Lung (tissue), 17 donors: ENCODE measurements at places on chromosomes 5 and 9. TPM values are rescaled to one million over a fixed set of nuclear protein-coding genes. Genes with fewer than 3 reads are reported as not detected.

GRCh38 chr9:115590011-115590410, 472.1 kb upstream of the TNC start:
- DNase-seq: peak; percentile 65

CNTNAP3B gene
- total RNA-seq: 13.6 TPM

DNA sequence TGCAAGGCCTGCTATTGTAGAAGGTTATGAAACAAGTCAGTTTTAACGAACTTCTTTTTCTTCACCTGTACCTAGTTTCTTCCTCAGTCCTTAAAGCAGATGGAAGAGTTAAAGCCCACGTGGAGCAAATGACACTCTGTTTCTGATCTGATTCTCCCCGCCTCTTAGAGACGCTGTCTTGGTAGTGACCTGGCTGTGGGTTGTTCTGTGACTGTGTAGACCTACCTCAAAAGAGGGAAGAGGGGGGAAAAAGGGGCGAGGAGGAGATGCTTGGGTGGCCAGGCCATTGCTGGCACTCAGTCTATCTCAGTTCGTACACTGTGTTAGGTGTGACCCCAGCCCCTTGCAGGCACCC, 610 bp downstream of the GFRA3 start:
- no peak for DNase-seq

DNA sequence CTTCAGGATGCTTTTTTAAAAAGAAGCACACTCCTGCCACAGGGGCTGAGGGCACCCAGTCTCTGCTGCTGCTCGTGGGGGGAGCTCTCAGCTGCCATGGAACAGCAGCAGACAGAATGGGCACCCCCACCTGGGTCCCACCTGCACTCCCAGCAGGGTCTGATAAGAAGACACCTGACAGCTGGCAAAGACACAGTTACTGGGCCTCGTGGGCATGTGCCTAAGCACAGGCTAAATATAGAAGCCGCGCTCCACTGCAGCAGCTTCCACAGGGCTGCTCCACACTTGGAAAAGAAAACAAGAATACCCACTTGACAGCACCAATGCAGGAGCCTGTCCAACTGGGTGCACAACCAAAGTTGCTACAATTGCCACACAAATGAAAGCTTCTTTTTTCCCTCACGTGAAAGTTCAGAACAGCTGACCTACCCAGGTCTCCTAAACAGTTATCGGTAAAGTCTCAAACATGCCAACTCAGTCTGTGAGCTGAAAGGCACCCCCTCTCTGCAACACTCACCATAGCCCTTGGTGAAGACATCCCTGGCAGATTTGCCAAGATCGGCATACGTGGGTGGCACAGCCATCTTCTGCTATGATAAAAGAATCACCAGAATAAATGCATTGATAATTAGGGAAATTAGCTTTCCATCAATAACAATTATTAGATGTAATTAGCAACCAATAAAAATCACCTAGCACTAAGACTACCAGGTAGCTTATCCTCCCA, 12.2 kb downstream of the VDAC1 start:
- no peak for DNase-seq

GRCh38 chr5:90528601-90529193, 687 bp downstream of the LYSMD3 start:
- DNase-seq: peak; percentile 67

GRCh38 chr5:53601570-53601969, 41.1 kb downstream of the NDUFS4 start:
- DNase-seq: no peak

GRCh38 chr5:173594061-173594460, 22.4 kb downstream of the BOD1 start:
- DNase-seq: no peak
